ENCODE measurements at places on chromosomes 16 and 17.

DNA sequence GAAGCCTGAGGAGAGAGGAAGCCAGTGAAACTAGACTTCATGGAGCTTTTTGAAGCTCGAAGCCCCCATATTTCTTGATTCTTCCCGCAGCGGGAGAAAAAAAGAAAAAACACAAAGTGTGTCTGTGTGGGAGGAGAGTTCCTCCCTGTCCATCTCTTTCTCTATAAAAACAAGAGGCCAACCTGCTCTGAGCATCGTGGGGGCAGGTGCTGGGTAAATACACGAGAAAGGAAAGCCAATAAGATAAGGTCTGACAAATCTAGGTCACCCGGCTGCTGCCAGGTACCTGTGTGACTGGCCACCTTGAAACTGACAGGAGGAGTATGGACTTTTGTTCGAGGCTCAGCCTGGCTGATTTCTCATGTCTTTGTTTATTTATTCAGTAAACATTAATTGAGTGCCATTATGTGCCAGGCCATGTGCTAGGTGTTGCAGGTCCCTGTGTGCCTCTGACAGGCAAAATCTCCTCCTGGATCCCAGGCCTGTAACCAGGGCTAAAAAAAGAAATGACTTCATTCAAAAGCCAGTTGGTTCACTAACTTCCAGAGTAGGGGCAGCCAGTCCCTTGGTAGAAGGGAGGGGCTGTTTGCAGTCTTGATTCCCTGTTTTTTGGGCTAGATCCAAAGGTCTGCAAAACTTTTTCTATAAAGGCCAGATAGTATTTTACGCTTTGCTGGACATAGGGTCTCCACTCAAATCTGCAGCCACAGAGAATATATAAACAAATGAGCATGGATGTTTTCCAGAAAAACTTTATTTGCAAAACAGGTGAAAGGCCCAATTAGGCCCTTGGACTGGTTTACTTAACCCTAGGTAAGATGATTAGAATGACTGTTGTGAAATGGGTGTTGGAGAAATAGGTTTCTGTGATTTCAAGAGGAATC, 35.6 kb downstream of the YPEL2 start:
- DNase-seq, result peak; percentile 32

GRCh38 chr17:3851461-3852100, 5.5 kb upstream of the NCBP3 start:
- no peak for DNase-seq

GRCh38 chr17:28074010-28074409, 31.5 kb downstream of the NLK start:
- DNase-seq, result no peak

DNA sequence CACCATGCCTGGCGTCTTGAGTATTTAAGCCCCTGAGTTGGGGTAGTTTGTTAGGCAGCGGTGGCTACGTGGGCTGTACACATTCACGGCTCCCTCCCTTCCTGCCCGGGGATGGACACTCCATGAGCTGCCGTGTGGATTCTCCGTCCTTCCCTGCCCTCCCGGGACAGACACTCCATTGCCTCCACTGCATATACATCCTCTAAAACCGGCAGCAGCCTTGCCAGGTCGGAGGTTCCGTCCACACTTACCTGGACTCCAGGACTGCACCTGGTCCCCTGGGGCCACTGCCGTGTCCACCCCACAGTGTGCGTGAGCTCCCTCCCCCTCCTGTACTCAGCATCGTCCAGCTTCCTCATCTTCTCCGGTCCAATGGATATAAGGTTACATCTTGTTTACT, 3.5 kb upstream of the SPATA2L start:
- no peak for DNase-seq

GRCh38 chr17:77308861-77309726, 168.3 kb downstream of the SEC14L1 start:
- DNase-seq, result no peak

DNA sequence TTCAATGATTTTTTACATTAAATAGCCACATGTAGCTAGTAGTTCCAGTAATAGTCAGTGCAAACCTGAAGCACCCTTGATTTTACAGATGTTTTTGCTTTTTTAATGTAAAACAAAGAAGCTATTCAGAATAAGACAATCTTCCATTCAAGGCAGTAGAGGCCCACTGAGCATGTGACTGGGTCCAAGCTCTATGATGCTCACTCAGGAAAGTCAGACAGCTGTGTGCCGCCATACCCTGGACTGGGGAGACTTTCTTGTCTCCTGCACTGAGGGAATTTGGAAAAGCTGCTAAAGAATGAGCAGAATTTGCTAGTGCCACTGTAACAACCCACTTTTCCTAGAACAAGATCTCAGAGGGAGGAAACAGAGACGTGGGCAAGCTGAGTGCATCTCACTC, 11.5 kb downstream of the CENPN start:
- DNase-seq, result no peak

Measured in endothelial cell of umbilical vein (primary cell).